NCI-H526 treated with DMSO at 0.1 percent for 48 hours (cell line): ENCODE measurements at places on chromosomes 2 and 18.

GRCh38 chr2:29390136-29390535 is 274.9 kb downstream of the CLIP4 start:
- no peak for DNase-seq

- no peak for DNase-seq
These were observed 87.1 kb downstream of the GPR39 start for GRCh38 chr2:132503701-132504100.

DNA sequence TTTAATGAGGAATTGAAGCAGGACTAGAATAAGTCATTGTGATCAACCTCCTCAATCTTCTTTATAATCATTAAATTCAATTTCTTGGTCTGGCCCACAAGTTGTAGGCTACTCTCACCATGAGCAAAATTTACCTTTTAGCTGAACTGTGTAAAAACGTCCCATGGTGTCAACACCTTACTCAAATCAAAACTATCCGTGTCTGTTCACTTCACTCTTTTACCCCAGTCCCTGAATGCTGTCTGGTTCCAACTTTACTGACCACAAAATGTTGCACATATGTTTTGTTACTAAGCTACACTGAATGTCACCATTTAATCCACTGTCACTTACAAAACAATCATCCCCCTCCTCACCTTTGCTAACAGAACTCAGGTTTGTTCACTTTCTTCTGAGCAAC is 951.6 kb upstream of the SLC39A10 start:
- DNase-seq: no peak

- no peak for DNase-seq
These were observed 454.0 kb upstream of the HS6ST1 start for GRCh38 chr2:128772671-128773070.

DNA sequence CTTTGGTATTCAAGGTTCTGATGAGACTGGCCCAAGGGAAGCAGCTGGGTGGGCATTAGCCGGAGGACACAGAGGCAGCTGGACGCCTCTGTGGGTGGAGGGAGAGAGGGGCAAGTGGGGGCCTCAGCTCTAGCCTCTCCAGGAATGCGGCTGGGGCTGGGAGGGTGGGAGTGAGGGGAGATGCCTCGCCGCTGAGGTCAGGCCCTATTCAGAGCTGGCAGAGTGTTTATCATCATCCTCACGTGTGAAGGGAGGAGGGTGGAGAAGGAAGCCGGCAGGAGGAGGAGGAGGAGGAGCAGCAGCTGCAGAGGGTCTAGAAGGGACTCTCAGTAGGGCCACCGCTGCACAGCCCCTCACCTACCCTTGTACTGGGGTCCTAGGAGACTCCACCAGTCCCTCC is 43.1 kb downstream of the TNS1 start:
- no peak for DNase-seq

- DNase-seq: no peak
These were observed 7.1 kb downstream of the CABLES1 start for GRCh38 chr18:23142251-23142929.

- DNase-seq: peak; percentile 59
These were observed 731 bp downstream of the RAB10 start for GRCh38 chr2:26034637-26034992.

- no peak for DNase-seq
These were observed 317.4 kb downstream of the SLC4A3 start for GRCh38 chr2:219944866-219945265.

DNA sequence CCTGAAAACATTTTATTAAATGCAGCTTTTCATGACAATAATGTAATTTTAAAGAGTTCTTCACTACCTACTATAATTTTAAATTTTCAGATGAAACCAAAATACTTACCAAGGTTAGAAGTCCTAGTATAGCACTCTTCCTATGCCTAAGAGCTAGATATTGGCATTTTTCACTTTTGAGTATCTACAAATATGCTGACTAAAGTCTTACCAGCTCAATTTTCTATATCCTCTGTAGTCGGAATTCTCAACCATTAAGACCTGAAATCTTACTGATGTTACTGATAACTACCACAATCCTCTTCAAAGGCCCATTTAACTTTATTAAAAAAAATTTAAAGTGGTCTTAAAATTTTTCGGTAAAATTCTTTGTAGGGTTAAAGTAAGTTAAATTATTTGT is 32.0 kb downstream of the PREPL start:
- no peak for DNase-seq

DNA sequence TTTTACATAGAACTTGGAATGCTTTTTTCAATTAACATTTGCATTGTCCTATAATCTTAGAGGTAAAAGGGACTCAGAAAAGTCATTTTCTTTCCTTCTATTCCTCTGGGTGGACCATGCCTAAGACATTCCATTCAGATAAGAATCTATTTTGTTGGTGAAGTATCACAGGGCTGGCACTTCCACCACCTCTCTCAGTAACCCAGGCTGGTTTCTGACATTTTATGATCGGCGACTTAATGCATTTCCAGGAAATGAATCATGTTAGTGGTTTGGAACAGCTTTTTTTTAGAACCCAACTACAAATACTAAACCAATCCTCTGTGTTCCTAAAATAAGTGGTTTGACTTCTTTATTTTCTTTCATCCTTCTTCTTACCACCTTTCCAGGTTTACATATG is 27.0 kb downstream of the GAD1 start:
- DNase-seq: no peak

DNA sequence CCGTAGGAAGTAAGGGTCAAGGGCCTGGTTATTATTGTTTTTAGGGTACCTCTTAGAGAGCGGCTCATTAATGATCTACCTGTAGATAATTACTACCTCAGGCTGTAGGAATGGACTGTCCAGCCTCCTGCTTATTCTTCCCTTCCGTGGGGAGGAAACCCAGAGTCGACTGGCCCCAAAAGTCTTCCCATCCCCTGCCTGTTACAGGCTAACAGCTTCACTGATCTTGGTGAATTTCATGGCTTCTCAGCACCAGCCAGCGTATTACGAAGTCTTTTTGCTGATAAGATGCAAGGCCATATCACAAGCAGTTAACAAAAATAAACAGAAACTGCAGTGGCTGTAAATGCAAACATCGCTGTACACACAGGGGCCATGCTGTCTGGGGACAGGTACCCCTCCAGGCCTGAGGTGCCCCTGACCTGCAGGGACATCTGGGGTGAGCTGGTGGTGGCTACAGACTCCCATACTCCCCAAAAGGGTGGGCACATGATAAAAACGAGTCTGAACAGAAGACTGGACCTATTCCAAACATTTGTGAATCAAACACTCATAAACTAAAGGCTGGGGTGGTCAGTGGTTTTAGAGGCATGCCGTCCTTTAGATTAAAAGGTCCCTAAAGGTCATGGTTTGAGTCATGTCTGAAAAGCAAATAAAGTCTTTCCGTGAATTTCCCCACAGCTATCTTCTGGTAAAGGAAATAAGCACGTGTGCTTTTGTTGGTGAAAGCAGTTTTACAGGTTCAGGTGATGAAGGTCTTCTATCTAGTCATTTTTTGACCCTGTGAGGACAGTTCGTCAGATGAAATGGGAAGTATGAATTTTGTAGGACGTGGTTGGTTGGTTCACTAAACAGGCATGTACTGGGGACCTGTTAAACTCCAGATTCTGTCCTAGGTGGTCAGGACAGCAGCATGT is 36.7 kb downstream of the TTC39C start:
- DNase-seq: no peak

GRCh38 chr18:34787931-34788532 is 77.9 kb downstream of the DTNA start:
- peak; percentile 78 for DNase-seq

GRCh38 chr2:27216416-27217137 is 592 bp upstream of the CAD start:
- no peak for DNase-seq

- DNase-seq: no peak
These were observed 7.6 kb downstream of the MAB21L4 start for GRCh38 chr2:240888130-240888889.

- DNase-seq: no peak
These were observed 67.2 kb downstream of the LRRFIP1 start for GRCh38 chr2:237694415-237695194.

GRCh38 chr18:75271952-75272351 is 61.4 kb downstream of the TSHZ1 start:
- DNase-seq: no peak

DNA sequence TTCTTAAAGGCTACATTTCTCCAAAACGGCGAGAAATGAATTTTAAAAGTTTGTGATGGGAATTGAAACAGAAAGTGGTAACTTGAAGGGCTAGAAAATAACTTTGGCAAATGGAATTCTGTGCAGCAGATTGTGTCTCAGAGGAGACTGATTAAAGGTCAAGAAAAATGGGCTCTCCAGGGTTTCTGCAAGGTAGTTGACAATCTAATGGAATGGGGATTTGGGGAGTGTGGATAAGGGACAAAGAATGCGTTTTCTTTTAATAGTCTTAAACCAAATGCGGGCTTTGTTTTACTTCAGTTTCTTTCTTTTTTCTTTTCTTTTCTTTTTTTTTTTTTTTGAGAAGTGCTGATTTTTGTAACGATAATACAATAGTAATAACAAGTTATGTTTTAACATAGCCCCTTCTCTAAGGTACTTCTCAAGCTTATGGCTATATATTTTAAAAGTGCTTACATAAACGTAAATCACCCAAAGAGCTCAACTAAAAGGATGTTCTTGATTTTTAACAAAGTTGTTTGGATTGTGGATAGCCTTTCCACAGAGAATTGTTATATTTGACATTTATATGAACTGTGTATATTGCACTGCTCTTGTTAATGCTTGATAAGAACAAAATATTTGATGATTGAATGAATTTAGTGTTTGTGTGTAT is 36.6 kb downstream of the CAMKMT start:
- DNase-seq: no peak

DNA sequence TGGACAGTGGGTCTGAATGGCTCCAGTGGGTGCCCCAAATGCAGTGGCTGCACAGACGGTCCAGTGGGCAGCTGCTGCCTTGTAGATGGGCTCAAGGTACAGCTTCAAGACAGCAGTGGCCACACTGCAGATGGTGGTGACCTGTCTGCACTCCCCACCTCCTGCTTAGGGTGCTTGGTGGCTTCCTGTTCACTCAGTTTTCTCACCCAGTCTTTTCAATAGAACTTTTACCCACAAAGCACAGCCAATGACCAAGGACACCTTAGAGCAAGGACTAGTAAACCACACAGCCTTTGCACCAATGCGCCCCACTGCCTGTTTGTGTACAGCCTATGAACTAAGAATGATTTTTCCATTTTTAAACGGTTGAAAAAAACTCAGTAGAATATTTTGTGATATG is 34.9 kb downstream of the MEX3C start:
- no peak for DNase-seq

DNA sequence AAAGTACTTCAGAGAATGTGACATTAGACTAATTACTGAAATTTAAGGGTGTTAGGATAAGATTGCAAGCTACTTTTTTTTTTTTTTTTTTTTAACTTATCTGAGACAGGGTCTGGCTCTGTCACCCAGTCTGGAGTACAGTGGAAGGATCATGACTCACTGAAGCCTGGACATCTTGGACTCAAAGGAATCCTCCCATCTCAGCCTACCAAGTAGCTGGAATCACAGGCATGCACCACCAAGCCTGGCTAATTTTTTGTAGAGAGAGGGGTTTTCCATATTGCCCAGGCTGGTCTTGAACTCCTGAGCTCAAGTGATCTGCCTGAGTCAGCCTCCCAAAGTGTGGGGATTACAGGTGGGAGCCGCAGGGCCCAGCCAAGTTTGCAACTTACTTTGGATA is 1246.0 kb upstream of the ZEB2 start:
- DNase-seq: no peak

DNA sequence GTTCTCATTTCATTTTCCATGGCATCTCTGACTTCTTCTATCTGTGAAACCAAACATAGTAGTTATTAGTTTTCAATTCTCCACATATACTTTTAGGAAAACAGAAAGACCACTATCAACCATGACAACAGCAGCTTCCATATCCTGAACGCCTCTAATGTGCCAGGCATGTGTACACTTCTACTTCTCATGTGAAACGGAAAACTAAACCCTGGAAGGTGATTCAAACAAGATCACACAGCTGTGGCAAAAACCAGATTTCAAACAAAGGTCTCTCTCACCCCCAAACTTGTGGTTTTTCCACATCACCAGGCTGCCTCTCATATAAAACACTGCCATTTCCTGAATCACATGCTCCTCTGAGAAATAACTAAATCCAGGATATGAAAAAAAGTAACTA is 41.8 kb downstream of the PTCD3 start:
- no peak for DNase-seq

- DNase-seq: no peak
These were observed 197.3 kb downstream of the EIPR1 start for GRCh38 chr2:3180082-3180908.

DNA sequence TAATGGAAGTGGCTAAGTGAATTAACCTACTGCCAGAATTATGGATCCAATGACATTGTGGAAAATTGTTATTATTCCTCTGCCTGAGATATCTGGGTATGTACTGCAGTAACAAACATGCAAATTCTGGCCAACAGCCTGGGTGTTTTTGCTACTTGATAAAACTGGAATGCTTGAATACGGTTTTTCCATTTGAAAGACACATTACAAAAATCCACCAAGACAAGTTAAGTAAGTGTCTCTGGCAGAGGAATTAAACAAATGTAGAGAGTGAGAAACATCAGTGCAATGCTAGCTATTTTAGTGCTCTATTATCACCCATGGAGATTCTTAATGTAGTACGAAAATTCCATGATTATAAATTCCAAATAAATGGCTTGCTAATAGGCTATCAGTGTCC is 312.4 kb upstream of the MEIS1 start:
- DNase-seq: no peak

DNA sequence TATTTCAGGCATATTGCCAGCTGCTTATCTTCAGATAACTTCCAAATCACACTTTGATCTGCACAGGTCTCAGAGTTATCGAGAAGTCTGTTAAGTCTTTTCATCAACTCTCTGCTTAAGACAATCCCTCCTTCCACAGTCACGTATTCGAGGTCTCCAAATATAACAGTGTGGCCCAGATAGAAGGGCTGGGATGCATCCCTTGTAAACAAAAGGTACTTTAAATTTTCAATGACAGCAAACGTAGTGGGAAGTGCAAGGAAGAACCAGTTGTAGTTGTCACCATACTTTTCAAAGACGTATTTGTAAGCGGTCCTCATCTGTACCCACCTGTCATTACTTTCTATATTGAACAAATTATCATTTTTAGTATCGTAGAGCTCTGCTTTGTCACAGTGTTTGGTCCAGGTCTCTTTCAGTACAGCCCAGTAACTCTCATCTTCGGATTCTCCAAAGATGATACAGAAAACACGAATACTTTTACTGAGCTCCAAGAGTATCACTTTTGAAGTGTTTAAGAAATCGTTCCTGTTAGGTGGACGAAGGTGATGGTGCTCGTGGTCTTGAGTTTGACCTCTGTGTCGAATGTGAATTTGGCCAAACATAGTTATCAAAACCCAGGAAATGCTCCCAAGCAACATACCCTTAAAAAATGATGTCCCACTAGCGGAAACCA is 445 bp downstream of the C1GALT1C1L start:
- DNase-seq: no peak

GRCh38 chr2:237791977-237792727 is 6.4 kb upstream of the RBM44 start:
- DNase-seq: no peak

DNA sequence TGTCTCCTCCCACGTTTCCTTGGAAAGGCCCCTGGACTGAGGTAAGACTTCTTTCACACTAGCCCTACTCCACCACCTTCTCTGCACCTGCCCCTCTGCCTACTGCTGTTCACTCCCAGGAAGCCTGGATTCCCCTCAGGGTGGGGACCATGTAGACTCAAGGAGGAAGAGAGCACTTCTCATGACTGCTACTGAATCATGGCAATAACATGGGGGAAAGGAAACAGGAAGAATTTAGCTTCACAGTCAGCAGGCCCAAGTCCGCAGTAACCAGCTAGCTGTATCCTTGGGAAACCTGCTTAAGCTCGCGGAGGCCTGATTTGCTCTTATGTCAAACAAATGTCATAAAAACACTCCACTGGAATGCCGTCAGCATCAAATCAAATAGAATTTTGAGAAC is 126.2 kb upstream of the CAPN13 start:
- no peak for DNase-seq
